ENCODE measurements at places on chromosomes 4 and X.

DNA sequence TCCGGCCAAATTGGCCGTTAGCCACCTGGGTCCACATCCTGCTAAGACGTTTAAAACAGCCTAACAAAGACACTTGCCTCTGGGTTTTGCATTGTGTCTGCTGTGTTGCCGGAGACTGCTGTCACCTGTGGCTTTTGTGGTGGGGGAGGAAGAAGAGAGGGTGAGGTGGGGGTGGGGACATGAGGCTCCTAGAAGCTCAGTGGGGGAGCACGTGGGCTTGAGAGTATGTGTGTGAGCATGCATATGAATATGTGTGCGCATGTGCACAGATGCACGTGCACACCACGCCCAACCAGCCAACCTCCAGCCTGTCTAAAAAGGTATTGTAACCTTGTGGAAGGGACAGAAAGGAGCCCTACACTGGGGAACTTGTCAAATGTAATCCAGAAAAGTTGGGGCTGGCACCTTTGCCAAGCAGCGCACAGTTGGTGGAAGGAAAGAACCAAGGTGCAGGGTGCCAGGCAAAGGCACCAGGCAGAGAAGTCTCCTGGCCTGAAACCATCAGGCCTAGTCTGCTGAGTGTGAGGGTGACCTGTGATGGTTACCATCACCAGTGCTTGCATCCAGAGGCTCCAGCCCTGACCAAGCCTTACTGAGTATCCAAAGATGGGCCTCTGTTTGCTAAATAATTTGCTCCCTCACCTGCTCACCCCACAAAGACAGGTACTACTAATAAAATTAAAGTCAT lies 10.1 kb upstream of the SASH3 start:
- H3K4me3 ChIP-seq = peak overlapping the region; percentile 31
- peak overlapping the region; percentile 98 for H3K27ac ChIP-seq
- peaks cover 24% of the 10 kb centered on the region for H3K4me1 ChIP-seq
- H3K36me3 ChIP-seq = no peaks in the 10 kb centered on the region

DNA sequence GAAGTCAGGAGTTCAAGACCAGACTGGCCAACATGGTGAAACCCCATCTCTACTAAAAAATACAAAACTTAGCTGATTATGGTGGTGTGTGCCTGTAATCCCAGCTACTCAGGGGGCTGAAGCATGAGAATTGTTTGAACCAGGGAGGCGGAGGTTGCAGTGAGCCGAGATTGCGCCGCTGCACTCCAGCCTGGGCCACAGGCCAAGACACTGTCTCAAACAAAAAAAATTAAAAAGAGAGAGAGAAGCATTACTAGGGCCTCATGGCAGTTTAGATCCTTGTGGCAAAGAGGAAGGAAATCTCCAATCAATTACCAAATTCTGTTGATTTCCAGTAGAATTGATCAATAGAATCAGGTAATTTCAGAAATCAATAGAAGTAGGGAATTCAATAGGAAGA lies 16.8 kb upstream of the SLC34A2 start:
- DNase-seq = no peak
- H3K27me3 ChIP-seq = peaks cover 24% of the 10 kb centered on the region
- H3K4me1 ChIP-seq = no peaks in the 10 kb centered on the region

- peaks cover 4% of the 10 kb centered on the region for H3K4me1 ChIP-seq
- DNase-seq = no peak
- no peak overlapping the region for H3K4me3 ChIP-seq
- no peak overlapping the region for H3K27ac ChIP-seq
These were observed 53.7 kb downstream of the ZAR1 start for GRCh38 chr4:48543796-48544195.

DNA sequence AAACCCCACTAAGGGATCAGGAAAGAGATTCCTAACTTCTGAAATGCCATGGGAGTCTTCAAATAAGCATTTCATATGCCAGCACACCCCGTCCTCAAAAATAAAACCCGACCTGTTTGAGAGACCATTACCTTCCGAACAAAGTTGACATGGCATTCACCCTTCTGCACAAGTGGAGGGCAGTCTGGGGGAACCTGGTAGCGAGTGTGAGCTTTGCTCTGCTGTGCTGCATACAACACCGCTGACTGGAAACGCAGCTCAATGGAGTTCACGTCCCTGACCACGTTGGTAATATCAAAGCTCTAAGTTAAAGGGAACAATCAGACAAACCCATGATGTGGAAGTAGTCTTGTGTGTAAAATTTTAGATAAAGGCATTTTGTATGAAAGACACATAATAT lies 38.0 kb downstream of the MANBA start:
- H3K36me3 ChIP-seq = peaks cover 9% of the 10 kb centered on the region
- no peaks in the 10 kb centered on the region for H3K27me3 ChIP-seq
- no peak overlapping the region for H3K4me3 ChIP-seq
- H3K4me1 ChIP-seq = peaks cover 13% of the 10 kb centered on the region
- H3K27ac ChIP-seq = no peak overlapping the region

- DNase-seq = no peak
- no peak overlapping the region for H3K4me3 ChIP-seq
- no peaks in the 10 kb centered on the region for H3K4me1 ChIP-seq
- no peaks in the 10 kb centered on the region for H3K36me3 ChIP-seq
- H3K27ac ChIP-seq = no peak overlapping the region
These were observed 515.1 kb upstream of the ZFP42 start for GRCh38 chr4:187480146-187481145.

- no peak overlapping the region for H3K4me3 ChIP-seq
- H3K27ac ChIP-seq = no peak overlapping the region
- no peaks in the 10 kb centered on the region for H3K4me1 ChIP-seq
- no peaks in the 10 kb centered on the region for H3K36me3 ChIP-seq
These were observed 398.3 kb downstream of the PRDM5 start for GRCh38 chr4:120524237-120524636.

GRCh38 chr4:154456240-154456639 lies 35.4 kb downstream of the DCHS2 start:
- DNase-seq = no peak
- no peak overlapping the region for H3K4me3 ChIP-seq
- H3K36me3 ChIP-seq = no peaks in the 10 kb centered on the region
- H3K27ac ChIP-seq = no peak overlapping the region
- H3K27me3 ChIP-seq = peaks cover 32% of the 10 kb centered on the region
- no peaks in the 10 kb centered on the region for H3K4me1 ChIP-seq

GRCh38 chrX:48939524-48940228 lies 17.7 kb downstream of the OTUD5 start:
- DNase-seq = no peak
- H3K4me3 ChIP-seq = peak overlapping the region; percentile 92

GRCh38 chr4:101282076-101282844 lies 65.1 kb downstream of the PPP3CA start:
- peaks cover 4% of the 10 kb centered on the region for H3K36me3 ChIP-seq
- H3K27me3 ChIP-seq = no peaks in the 10 kb centered on the region
- no peak overlapping the region for H3K4me3 ChIP-seq
